Diencephalon (tissue), 1 donor: ENCODE measurements at places on chromosomes 2 and 18. TPM values are rescaled to one million over a fixed set of nuclear protein-coding genes. Genes with fewer than 3 reads are reported as not detected.

Gene PLB1
- total RNA-seq = 10.6 TPM

Gene CDH20
- total RNA-seq = 20.8 TPM

Gene BOLL
- 1.4 TPM for total RNA-seq

Gene SCTR
- 0.69 TPM for total RNA-seq

Gene FHL2
- total RNA-seq = 6.9 TPM
